ENCODE measurements at places on chromosomes 1 and 21. TPM values are rescaled to one million over a fixed set of nuclear protein-coding genes. Genes with fewer than 3 reads are reported as not detected.

DNA sequence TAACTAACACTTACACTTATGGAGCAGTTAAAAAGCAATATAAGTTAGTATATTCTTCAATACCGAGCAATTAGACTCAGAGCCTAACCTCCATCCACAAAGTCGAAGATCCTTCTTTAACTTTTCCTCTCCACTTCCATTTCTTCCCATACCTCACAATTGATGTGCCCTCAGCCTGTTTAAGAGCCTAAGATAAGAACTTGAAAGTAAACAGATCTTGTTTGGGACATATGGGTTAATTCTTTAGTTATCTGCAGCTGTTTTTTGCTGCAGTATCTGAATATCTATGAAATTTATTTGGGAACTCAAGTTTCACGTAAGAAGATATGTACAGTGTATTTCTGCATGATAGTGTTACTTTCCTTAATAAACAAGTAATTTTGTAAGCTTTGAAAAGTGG lies 51.5 kb downstream of the MIGA1 start:
- DNase-seq: no peak

The UTS2 gene
- total RNA-seq: not detected

DNA sequence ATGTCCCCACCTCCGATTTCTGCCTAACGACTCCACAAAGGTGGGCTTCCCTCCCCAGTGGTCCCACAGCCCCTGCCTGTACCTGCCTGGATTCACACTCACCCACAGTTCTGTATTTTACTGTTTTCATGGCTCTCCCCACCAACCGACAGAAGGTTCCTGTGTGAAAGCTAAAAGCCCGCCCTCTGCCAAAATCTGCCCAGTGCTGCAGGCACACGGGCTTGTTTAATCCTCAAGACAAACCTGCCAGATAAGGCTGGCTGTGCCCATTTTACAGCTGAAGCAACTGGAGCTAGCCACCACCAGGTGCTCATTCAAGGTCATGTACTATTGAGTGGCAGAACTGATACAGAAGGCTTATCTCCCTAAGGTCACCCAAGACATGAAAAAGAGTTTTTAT lies 114.5 kb downstream of the HIVEP3 start:
- no peak for DNase-seq

GRCh38 chr1:18408656-18409370 lies 71.9 kb upstream of the KLHDC7A start:
- no peak for DNase-seq

DNA sequence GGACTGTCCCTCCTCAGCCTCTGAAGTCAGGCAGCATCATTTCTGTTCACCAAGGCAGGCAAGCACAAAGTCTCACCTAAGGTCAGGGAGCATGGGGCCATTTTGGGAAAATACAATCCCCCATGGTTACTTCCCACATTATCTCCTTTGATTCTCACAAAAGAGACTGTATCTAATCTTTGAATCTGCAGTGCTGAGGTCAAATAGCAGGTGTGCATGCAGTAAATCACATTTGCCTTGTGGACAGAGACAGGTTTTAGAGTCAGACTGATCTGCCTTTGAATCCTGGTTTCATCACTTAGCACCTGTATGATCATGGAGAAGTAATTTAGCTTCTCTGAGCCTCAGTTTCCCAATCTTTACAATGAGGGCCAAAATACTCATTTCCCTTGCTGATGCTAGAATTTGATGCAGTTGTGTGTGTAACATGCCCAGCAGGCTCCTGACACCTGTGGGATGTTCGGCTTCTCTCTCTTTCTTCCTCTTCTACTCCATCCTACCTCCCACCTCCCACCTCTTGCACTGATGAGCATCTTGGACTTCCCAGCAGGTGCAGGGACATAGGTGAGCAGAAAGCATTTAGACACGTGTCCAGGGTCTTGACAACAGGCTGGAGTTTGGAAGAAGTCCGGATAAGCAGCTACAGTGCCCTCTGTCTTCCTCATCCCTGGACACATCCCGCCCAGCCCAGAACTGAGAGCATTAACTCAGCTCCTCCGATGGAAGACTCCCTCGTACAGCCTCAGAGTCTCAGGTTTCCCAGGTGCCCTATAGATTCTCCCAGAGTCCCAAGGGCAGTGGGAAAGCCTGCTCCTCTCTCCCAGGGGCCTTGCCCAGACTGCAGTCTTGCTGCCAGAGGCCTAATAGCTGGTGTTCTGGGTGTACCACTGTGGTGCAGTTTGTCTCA lies 18.9 kb downstream of the NENF start:
- DNase-seq: peak; percentile 53

GRCh38 chr1:216285052-216285451 lies 138.2 kb downstream of the USH2A start:
- DNase-seq: no peak

DNA sequence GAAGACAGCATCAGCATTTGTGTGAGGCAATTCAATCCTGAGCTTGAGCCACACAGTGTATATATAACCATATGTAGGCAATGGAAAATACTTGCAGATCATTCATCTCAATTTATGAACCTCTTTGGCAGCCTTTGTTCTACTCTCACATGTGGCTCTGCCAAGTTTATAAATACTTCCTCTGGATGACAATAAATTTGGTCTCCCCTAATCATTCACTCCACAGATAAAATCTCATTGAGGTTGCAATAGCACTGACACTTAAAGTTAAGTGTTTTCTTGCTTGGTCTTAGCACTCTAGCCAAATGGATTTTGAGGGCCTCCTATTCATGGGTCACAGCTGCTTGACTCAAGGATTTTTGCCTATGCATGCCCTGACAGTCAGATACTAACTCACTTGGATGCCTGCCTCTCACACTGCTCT lies 136.6 kb upstream of the VANGL1 start:
- DNase-seq: no peak

The SUSD4 gene
- total RNA-seq: 0.69 TPM

DNA sequence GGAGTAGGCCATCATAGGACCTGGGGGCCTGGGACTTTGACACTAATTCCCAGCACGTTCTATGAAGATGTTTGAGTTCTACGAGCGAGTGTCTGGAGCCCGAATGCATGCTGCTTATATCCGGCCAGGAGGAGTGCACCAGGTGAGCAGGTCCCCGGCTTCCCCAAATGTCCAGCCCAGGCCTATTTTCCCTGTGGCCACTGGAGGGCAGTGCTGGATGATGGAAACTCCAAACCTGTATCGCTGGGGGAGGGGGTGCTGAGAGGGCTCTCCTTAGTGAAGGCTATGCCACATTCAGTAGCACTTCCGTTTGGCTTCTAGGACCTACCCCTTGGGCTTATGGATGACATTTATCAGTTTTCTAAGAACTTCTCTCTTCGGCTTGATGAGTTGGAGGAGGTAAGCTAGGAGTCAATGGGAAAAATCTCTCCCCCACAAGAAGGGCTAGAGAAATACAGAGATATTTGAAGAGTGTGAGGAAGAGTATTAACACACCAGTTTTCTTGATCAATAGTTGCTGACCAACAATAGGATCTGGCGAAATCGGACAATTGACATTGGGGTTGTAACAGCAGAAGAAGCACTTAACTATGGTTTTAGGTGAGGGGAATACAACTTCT lies 5.2 kb upstream of the FCER1G start:
- peak; percentile 90 for DNase-seq

DNA sequence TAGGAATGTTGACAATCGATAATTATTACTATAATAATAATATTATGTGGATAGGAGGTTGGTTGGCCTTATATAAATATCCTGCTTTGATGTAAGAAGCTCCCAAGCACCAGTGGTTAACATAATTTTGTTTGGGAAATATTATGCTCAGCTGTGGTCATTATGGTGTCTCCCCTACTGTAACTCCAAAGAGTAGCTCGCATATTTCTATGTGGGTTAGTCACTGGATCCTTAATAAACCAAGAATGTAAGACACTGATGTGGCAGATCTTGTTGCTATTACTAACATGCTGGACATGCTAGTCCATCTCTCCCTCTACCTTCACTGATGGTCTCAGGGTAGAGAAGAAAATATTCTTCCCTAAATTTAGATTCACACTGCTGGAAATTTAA lies 79.2 kb upstream of the RALGPS2 start:
- DNase-seq: no peak

DNA sequence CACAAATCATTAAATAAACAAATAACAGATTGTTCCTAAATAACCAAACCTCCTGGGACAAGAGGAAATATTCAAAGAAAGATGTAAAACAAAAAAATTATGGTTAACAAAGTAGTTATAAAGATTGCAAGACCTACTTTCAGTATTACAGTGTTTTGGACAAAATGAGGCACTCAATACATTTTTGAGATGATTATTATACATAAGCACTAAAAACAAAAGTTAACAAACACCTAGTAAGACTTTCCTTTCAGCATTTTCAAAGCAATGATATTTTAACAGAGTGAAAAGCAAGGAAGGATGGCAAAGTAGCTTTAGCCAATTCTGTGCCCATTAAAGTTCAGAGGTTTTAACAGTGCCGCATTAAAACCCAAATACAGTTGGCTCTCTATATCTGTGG lies 17.2 kb downstream of the OMA1 start:
- DNase-seq: no peak

GRCh38 chr1:238139713-238140112 lies 249.0 kb upstream of the ZP4 start:
- no peak for DNase-seq

The MX1 gene
- total RNA-seq: 107 TPM

The EXO1 gene
- 1.7 TPM for total RNA-seq

The DEPDC1 gene
- total RNA-seq: 3.1 TPM

DNA sequence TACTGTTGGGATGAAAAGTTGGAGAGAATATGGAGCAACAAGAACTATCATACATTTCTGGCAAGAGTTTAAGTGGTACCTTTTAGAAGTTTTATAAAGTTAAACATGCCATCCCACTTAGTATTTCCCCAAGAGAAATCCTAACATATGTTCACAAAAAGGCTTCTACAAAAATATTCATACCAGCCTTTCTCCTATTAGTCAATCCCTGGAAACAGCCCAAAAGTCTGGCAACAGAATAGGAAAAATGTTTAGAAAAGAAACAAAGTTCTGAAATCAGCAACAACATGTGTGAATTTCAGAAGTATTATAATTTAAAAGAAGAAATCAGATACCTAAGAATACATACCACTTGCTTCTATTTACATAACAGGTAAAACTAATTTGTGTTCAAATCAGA lies 271.0 kb downstream of the DSCAM start:
- no peak for DNase-seq

- no peak for DNase-seq
Observed at GRCh38 chr1:64126581-64126980, 76.8 kb upstream of the UBE2U start.

DNA sequence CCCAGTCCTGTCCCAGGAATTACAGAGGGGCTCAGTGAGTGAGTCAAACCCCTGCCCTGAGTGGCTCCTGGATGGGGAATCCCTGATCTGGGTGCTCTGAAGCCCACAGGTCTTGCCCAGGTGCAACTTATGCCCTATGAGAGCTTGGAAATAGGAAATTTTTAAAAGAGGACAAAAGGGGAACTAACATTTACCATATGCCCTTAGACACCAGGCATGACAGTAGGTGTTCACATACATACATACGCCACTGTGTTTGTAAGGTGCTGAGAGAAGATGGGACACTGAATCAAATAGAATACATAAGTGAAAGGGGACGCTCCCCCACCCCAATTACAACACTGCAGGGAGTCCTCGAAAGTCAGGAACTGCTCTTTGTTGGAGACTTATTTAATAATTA lies 1.4 kb downstream of the CFAP45 start:
- DNase-seq: no peak

- no peak for DNase-seq
Observed at GRCh38 chr21:45999581-46000181, 18.1 kb downstream of the COL6A1 start.

- DNase-seq: no peak
Observed at GRCh38 chr21:37101384-37101783, 28.3 kb downstream of the TTC3 start.

DNA sequence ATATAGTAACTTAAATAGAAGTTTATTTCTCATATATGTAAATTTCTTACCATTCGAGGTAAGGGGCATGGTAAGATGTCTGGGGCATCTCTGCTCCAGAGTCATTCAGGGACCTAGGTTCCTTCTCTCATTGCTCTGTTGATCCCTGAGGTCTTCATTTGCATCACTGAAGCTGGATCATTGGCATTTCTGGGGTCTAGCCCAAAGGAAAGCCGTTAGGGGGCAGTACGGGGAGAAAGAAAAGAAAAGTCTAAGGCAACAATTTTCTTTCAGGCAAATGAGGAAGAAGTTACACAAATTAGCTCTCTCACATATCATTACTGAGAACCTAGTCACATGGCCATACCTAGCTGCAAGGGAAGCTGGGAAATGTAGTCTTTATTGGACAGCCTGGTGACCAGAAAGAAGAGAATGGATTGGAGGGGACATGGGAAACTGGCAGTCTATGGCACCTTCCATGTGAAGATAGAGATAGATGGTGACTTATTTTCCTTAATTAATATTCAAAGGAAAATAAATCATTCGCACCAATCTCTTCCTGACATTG lies 10.2 kb upstream of the SUSD4 start:
- no peak for DNase-seq

The SYNC gene
- total RNA-seq: 6.5 TPM

GRCh38 chr1:3065396-3065795 lies 3.6 kb upstream of the PRDM16 start:
- DNase-seq: peak; percentile 54

- peak; percentile 37 for DNase-seq
Observed at GRCh38 chr1:6126028-6126427, 54.1 kb downstream of the CHD5 start.

The PCP4 gene
- not detected for total RNA-seq

GRCh38 chr21:28142697-28143096 lies 850.0 kb downstream of the LTN1 start:
- DNase-seq: no peak

DNA sequence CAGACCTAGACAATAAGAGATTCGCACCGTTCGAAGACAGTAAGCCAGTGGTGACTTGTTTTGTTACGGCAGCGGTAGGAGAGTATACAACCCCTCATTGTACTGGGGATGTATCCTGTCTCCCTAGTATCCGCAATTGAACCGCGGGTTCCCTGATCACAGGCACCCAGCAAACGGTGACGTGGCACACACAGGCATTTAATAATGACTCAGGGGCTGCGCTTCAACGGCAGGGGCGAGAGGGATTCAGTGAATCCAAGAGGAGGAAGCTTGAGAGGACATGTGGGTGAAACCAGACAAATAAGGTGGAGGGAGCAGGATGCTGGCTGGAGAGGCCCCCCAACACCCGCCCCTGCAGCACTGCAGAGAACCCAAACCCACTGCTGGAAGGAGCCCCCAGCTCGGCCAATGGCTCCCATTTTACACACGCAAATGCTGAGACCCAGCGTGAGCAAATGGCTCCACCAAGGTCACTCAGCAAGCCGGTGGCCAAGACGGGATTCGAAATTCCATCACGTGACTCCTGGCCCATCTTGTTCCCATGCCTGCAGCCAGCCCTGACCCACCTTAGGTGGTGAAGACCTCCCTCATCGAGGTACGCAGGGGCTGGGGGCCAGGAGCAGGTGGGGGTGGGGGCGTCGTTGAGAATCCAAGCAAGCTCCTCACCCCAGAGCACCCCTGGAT lies 149.9 kb downstream of the SYF2 start:
- DNase-seq: peak; percentile 41

GRCh38 chr1:213683529-213683928 lies 304.2 kb upstream of the PROX1 start:
- no peak for DNase-seq

The LCE4A gene
- total RNA-seq: not detected

The RAP1A gene
- total RNA-seq: 83.3 TPM

- peak; percentile 82 for DNase-seq
Observed at GRCh38 chr1:59926381-59927123, at the start of gene CYP2J2. TSS of gene CYP2J2 (minus strand) at chr1:59926773. CDS start at chr1:59926746, 27 bp downstream.

The DIRAS3 gene
- 1.1 TPM for total RNA-seq

The ACTA1 gene
- total RNA-seq: not detected

GRCh38 chr1:12556957-12557935 lies 60.8 kb downstream of the DHRS3 start:
- no peak for DNase-seq

GRCh38 chr1:115706587-115707425 lies 61.7 kb downstream of the CASQ2 start:
- no peak for DNase-seq

All from spleen (tissue), 13 donors.